Stimulated activated CD8-positive, alpha-beta memory T cell treated with anti-CD3 and anti-CD28 coated beads, Interleukin-7, amount 100 ng/mL, for 48 hours (primary cell): ENCODE measurements at places on chromosomes 7 and 10.

DNA sequence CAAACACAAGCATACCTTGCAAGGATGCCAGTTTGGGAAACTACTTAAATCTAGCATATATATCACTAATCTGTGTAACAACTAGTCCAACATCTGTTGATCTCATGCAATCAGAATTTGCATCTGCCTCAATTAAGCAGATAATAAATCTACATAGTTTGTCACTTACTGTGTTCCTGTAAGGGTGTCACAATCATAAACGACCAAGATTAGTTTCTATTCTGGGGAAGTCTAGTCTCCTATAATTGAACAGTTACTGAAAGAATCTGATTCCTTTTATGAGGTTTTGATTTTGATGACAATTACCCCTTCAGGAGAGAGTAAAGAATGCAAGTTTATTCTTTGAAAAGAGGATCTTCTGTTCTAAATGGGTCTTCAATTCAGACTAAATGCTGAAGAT is 85.5 kb upstream of the LRRN3 start:
- DNase-seq = no peak

- DNase-seq = no peak
These were observed 248.1 kb upstream of the RHOBTB1 start for GRCh38 chr10:61192042-61192441.

GRCh38 chr10:4241724-4242345 is 456.8 kb upstream of the KLF6 start:
- DNase-seq = no peak

DNA sequence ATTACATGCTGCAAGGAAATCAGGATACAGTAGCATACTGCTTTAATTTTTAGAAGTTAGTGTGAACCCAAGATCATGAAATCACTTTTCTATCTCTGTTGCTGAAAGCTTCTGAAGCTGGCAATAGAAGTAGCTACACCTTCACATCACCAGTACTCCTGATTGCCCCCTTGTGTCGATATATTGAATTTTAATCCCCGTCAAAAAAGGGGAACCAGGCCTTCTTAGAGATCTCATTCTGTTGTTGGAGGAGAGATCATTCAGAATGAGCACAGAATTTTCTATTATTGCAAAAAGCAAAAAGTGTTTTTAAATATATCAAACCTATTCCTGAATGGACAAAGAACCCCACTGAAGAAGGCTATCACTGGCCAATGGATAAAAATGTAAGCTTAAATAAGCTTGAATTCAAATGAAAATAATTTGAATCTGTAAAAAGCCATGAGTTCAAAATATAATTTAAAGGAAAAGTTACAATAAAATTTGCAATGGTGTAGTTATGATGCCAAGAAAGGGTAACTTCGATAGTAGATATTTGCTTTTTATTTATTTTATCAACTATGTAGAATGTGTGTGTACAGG is 39.7 kb upstream of the TEX47 start:
- no peak for DNase-seq

DNA sequence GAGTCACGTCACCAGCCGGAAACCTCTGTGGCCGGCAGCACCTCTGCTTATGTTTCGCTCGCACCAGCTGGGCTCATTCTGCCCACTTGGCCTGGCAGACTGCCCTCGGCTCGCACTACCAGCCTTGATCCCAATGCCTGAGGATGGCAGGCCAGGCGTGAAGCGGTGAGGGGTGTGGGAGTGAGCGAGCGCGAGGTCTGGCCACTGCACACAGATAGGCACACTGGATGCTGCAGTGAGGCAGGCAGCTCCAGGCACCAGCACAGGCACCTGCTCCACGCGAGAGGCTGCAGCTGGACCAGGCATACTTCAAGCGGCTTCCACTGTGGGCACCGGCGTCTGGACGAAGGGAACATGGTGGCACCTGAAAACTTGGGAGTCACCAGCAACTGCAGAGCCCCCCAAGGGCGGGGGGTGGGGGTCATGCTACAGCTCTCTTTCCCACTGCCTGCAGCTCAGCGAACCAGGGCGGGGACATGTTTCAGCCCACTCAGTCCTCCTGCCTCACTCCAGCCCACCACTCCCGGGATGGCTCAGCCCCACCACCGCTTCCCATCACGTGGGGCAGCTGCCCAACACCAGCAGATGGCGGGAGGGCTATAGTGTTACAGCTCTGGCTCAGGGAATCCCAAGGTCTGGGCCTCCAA is 5.4 kb upstream of the DMTF1 start:
- DNase-seq = no peak

DNA sequence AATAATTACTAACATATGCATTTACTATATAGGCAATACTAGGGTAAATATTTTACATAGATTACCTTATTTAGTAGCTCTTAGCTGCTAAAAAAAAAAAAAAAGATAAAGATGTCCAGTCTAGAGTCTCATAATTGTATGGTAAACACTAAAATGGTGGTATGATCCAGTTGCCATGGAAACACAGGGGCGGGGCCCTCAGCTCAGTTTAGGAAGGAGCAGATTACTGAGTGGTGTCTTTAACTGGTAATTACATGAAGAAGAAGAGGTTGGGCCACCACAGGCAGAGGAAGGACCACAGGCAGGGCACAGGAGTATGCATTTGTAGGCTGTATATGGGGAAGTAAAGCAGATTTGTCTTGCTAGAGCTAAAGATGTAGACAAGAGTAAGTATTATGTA is 43.7 kb downstream of the ITGB8 start:
- DNase-seq = no peak

DNA sequence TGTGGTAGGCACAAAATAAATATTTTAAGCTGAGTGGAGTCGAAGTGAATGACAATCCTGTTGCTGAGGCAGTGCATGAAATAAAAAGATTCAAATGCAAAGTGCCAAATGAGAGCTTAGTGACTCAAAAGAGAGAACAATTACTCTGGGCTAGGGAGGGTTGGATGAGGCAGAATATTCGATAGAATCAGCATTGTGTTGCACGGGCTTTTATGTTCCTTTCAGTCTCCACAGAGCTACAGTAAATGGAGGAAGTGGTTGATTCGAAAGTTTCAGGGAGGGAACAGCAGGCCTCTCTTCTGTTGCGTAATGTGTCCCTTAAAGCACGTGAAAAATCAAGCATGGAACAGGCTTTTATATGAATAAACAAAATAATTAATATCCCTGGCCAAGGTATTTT is 599.3 kb upstream of the CELF2 start:
- no peak for DNase-seq

GRCh38 chr7:135759532-135759931 is 10.9 kb upstream of the FAM180A start:
- DNase-seq = no peak

DNA sequence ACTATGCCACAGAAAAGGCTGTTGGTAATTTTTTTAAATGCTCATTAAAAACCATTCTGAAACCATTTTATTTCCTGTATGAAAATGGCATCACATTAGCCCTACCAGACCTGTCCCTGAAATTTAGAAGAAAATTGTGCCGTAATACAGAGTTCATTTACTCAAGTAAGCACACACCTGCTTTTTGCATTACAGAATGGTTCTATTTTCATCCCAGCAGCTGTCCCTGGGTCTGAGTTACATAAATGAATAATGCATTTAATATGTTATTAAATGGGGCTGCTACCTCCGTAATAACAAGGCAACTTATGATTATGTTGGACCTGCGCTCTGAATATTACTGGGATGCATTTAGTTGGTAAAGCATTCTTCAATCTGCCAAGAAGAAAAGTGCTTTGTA is 508.9 kb downstream of the SORCS1 start:
- no peak for DNase-seq

DNA sequence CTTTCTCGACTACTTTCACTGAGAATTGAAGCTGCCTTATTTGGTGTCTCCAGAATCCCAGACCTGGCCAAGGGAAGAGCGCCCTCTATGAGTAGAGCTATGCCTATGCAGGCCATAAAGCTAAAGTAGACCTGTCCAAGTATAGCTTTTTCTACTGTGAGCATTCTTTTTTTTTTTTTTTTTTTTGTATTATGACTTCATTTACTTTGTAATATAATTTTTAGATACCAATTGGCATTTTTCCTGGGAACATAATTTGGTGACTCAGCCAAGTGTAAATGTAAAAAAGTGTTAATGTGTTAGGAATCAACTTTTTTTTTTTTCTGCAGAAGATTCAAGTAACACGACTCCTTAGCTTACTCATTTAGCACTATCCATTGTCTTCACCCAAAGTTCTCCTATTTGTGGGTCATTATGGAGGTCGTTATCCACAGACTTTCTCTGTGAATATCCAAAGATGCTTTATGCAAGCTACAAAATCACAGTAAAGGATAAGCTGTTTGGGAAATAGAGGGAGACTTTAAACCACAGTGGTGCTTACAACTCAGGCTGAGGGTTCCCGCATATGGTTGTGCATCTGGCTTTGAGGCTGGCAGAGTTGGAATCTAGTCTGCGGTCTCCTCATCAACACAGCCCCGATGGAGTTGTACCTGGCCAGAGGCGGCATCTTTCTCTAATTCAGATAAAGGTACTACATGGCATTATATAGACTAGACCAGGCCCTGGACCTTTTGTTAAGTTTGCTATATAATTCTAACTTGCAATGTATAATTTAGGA is 1040.2 kb upstream of the SORCS1 start:
- no peak for DNase-seq

- peak; percentile 55 for DNase-seq
These were observed at the start of gene GSTO1 for GRCh38 chr10:104254493-104255310. TSS of gene GSTO1 (plus strand) at chr10:104254892. CDS start at chr10:104254929, 37 bp downstream.

- no peak for DNase-seq
These were observed 258.7 kb downstream of the ZMYND11 start for GRCh38 chr10:393787-394438.

- DNase-seq = no peak
These were observed 53.1 kb downstream of the UNCX start for GRCh38 chr7:1285556-1286301.

DNA sequence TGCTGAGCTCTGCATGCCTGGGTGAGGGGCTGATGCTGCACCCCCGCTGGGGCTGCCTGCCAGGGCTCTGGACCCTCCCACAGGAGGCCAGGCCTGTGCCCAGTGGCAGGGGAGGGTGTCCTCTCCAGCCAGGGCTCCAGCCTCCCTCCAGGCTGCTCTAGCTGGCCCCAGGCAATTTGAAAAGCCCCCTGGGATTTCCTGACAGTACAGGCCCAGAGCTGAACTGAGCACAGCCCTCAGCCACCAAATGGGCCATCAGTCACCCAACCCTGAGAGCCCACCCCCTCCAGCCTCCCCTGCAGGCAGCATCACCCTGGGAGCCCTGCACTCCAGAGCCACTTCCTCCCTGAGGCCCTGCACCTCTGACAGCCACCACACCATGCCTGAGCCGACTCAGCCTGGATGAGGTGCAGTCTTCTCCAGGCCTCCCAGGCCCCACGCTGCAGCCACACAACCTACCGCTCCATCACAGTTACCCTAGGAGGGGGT is 101.8 kb upstream of the RET start:
- DNase-seq = no peak

DNA sequence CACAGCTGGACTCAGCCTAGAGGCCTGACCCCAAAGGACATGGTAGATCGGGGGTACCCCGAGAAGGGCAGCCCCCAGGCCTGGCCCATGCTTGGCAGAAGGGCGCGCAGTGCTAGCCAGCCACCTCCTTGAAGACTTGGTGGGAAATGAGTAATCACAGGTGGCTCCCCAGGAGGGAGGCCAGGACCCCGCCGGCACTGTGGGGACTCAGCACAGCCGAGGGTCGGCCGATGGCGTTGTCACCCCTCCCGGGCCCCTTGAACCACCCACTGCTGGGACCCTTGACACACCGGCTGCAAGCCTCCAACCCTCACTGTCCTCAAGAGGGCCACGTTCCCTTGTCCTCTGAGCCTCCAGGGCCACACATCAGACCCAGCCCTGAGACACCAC is 27.7 kb downstream of the ADGRA1 start:
- no peak for DNase-seq

GRCh38 chr10:102504976-102505300 is 1.2 kb downstream of the SUFU start:
- no peak for DNase-seq

- no peak for DNase-seq
These were observed 133.3 kb upstream of the NAMPT start for GRCh38 chr7:106418094-106418493.

DNA sequence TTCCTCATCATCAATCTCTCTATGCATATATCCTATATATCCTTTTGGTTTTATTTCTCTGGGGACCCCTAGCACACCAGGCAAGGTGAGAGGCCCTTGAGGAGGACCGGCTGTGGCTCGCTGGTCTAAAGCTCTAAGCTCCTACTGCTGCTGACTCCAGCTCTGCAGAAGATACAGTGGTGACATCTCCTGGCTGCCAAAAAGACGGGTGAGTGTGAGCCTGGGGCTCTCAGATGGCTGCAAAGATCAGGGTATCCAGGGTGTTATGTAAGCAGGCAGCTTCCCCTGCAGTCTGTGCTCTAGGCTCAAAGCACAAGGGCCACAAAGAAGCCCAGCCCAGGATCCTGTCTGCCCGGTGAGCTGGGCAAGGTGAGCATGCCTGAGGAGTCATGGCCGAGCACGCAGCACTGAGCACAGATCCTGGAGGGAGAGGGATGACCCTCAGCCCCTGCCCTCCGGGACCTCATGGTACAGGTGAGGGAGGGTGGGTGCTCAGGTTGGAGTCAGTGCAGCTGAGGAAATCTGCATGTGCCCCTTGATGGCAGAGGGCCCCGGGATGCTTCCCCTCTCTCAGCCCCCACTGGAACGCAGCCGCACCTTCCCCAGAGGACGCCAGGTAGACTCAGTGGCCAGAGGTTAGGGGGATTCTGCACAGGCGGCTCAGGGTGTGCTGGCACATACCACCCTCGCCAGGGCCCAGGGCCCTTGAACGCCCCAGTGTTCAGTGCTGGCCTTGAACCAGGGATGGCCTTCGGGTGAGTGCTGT is 95.4 kb upstream of the INSIG1 start:
- no peak for DNase-seq
